Activated naive CD4-positive, alpha-beta T cell (primary cell): ENCODE measurements at places on chromosomes 4 and X.

DNA sequence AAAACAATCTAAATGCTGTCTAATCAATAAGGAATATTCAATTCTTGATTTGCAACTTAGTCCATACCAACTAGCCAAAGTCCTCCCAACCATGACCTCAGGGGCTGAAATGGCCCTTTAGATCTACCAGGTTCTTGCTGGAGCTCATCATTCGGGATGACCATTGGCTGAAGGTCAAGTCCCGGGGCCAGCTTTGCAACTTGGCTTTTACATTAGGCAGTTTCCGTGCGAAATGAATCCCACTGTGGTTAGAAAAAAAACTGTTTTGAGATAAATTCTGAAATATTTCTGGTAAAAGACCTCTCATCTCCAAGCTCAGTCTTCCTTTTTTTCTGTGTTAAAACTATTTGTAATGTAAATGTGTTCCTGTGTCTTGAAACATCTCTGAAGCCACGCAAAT is 178.6 kb downstream of the TENM3 start:
- DNase-seq = no peak

DNA sequence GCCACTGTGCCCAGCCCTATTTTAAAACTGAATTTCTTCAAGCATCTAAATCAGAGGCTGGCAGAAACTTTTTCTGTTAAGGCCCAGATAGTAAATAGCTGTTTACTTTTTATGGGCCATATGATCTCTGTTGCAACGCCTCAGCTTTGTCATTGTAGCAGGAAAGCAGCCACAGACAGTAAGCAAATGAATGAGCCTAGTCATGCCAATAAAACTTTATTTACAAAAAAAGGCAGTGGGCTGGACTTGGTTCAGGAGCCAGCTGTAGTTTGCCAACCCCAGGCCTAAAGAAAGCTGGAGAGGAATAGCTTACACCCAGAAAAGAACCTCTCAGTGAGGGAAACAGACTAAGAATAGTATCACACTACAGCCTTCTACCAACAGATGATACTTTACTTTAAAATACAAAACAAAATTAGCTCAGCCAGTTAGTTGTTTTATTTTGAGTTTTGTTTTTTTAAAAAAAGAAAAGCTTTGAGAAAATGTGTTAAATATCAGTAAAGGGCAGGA is 25.5 kb downstream of the CHST7 start:
- no peak for DNase-seq

GRCh38 chr4:154041640-154042039 is 252.8 kb upstream of the SFRP2 start:
- no peak for DNase-seq

GRCh38 chr4:98602270-98602669 is 56.1 kb downstream of the TSPAN5 start:
- no peak for DNase-seq

DNA sequence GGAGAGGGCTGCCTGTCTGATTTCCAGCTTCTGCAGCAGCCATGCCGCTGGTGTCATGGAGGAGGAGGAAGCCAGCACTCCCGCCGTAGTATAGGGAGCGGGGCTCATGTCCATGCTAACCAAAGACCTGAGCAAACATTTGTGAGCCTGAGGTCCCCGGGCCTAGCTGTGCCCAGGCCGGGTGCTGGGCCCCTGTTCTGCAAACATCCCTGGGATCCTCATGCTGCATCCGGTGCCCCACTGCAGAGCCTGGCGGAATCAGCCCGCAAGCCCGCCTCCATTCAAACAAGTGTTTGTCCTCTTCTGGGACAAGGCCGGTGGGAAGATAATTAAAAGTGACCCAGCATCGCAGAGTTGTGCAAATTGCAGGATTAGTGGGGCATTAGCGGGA is 106.3 kb downstream of the SORCS2 start:
- DNase-seq = no peak

- no peak for DNase-seq
These were observed 260.5 kb upstream of the ANXA10 start for GRCh38 chr4:167831855-167832254.

GRCh38 chr4:174334628-174335027 is 50.9 kb downstream of the CEP44 start:
- DNase-seq = no peak

DNA sequence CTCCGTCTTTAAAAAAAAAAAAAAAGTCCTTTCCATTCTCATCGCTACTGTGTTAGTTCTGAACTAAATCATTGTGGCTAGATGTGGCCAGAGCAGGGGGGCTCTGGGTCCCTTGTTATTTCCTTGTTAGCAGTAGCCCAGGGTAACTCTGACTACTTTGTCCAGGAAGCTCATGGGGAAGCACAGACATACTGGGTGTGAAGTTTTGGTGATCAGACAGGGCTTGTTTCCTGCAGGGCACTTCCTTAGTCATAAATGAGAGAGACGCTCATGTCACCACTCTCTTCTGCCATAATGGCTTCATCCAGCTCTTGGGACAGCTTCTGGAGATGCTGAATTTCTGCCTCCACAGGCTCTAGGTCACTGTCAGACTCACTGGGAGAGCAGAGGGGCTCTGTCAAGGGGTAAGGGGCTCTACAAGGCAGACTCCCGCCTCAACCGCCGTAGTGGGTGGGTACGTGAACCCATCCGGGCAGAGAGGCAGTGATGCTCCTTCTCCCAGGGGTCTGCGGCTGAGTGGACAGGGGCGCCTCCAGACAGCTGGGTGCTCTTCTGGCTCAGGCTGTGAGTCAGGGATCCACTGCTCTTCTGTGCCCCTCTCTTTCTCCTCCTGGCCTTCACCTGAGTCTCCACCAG is 12.9 kb downstream of the STIM2 start:
- DNase-seq = no peak

- DNase-seq = no peak
These were observed 41.2 kb downstream of the ANXA5 start for GRCh38 chr4:121655320-121656268.

GRCh38 chr4:1385373-1386340 is 20.6 kb downstream of the NKX1-1 start:
- DNase-seq = no peak

GRCh38 chrX:435536-436122 is 48.9 kb upstream of the PPP2R3B start:
- DNase-seq = no peak

- no peak for DNase-seq
These were observed 267.3 kb upstream of the GATB start for GRCh38 chr4:152028131-152028530.

DNA sequence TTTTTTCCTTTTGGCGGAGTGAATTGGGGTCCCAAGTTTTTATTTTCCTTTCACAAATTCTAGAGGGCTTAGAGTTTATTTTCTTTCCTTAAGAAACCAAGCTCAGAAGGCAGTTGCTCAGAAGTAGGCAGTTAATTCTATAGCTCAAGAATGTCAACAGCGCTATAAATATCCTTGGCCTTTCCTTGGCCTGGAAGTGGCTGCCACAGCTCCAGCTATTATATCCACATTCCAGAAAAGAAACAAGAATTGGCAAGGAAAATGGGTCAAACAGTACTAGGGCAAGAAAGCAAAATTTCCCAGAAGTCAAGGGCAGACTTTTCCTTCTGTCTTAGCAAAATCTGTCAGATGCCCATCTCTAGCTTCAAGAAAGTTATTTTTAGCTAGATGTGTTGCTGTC is 31.0 kb downstream of the SLC10A6 start:
- DNase-seq = no peak

DNA sequence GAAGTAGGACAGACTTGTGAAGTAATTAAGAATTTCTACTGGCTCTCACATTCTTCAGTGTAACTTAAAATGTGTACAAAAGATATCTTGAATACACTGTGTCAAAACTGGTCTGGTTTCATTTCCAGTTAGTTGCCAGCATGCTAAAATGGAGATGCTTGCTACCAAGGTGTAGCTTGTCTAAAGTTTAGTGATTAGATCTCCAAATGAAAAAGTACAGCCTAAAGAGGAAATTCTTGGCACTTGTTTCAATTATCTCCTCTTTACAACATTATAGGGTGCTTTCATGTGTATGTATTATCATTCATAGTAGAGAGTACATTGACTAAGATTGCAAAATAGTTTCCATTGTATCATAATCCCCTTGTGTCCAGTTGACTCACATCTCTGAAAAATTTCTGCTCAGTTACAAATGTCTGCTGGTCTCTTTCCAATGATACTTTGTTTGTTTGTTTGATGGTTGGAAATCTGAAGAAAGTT is 97.3 kb upstream of the SPRY1 start:
- no peak for DNase-seq

- DNase-seq = no peak
These were observed 871.2 kb upstream of the TENM3 start for GRCh38 chr4:181372014-181372413.

- no peak for DNase-seq
These were observed 332.5 kb upstream of the TRAM1L1 start for GRCh38 chr4:117417856-117418255.

DNA sequence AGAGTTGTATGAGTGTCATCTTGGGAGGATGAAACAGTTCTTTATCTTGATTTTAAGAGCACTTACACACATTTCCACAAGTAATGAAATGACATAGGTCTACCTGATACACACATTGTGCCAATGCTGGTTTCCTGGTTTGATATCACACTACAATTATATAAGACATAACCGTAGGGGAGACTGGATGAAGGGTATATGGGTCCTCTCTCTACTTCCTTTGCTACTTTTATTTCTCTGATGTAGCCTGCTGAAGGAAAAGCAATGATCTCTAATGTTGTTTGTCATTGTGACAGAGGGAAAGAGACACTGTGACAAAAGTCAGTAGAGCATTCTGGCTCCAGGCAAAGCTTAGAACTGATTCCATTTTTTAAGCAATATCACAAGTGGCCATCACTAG is 238.0 kb downstream of the PDGFC start:
- DNase-seq = no peak

GRCh38 chrX:44784241-44784640 is 59.6 kb upstream of the DUSP21 start:
- no peak for DNase-seq

DNA sequence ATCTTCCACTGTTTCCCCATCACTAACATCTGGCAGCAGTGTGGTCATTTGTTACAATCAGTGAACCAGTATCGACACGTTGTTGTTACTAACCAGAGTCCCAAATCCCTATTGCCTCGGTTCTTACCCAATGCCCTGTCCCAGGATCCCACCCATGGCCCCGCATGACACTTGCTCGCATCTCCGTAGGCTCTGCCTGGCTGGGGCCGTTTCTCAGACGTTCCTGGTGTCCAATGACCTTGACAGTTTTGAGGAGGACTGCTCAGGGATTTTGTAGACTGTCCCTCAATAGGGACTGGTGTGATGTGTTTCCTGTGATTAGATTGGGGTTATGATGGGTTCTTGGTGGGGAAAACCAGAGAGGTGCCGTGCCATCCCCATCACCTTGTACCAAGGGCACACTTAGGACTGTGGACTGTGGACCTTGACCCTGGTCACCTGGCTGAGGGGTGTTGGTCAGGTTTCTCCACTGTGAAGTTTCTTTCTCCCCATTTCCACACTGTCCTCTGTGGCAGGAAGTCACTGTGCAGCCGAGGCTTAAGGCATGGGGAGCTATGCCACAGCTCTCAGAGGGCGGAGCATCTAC is 108.4 kb downstream of the ADRA2C start:
- DNase-seq = no peak

DNA sequence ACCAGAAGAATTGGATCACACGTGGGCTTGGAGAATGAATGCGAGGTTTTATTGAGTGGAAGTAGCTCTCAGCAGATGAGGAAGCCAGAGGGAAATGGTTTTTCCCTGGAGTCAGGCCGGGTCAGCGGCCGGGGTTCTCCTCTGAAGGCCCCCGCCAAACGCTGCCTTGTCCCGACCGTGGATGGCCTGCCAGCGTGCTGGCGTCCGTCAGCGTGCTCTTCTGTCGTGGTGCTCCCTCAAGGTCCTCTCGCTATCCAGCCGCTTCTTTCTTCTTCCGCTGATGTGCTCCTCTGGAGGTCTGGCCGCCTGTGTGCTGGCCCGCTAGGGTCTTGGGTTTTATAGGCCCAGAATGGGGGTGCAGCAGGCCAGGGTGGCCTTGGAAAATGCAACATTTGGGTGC is 632.2 kb downstream of the TRAM1L1 start:
- DNase-seq = no peak

- no peak for DNase-seq
These were observed 86.0 kb downstream of the PCYT1B start for GRCh38 chrX:24561121-24561520.

DNA sequence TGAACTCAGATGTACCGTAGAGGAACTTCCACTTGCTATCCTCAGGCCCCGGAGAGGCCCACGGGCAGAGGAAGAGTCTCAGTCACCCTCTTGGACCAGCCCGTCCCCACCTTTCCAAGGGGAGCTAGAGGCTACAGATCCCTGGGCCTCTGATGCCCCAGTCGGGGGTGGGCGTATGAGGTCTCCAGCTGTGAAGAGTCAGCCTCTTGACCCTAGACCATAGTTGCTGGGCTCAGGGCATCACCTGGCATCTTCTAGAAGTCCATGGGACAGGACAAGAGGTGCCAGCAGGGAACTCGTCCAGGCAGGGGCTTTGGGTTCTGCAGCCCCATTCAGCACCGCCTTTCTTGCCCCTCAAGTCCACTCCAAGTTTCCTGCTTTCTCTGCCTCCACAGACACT is 11.6 kb downstream of the SASH3 start:
- no peak for DNase-seq

DNA sequence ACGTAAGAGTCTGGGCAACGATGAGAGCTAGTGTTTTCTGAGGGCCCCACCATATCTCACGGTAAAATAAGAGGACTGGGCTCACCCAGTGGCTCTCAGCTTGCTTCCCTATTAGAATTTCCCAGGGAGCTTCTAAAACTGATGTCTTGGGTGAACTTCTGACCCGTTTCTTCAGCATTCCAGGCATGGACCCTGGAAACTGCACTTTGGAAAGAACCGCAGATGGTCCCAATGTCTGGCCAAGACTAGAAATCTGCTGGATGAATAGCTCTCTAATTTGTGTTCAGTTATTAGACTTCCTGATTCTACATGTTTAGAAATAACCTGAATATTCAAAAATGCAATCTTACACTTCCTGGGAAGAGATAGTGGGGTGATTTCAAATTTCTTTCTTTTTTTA is 127.8 kb downstream of the ANOS1 start:
- no peak for DNase-seq

GRCh38 chr4:113482325-113482724 is 279.2 kb downstream of the CAMK2D start:
- DNase-seq = no peak

GRCh38 chrX:110454336-110454735 is 95.7 kb downstream of the RTL9 start:
- no peak for DNase-seq

- DNase-seq = no peak
These were observed 6.3 kb downstream of the RUFY3 start for GRCh38 chr4:70728091-70728490.
